SK-N-DZ (cell line): ENCODE measurements at places on chromosomes 2 and 18.

GRCh38 chr2:156592809-156593593 is 156.8 kb downstream of the GPD2 start:
- DNase-seq: no peak

GRCh38 chr2:211371465-211371864 is 815.1 kb downstream of the CPS1 start:
- no peak for DNase-seq

DNA sequence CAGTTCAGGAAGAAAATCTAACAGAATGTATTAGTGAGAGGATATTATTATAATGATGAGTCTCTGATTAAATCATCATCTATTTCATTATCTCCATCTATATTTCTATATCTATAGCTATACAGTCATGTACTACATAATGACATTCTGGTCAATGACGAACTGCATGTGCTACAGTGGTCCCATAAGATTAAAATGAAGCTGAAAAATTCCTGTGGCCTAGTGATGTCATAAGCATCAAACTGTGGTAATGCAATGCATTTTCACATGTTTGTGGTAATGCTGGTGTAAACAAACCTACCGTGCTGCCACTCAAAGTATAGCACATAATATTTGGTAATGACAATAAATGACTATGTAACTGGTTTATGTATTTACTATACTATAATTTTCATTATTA is 1127.9 kb upstream of the CHAC2 start:
- DNase-seq: no peak

- no peak for DNase-seq
Observed at GRCh38 chr18:67845035-67845434, 328.5 kb upstream of the DSEL start.

DNA sequence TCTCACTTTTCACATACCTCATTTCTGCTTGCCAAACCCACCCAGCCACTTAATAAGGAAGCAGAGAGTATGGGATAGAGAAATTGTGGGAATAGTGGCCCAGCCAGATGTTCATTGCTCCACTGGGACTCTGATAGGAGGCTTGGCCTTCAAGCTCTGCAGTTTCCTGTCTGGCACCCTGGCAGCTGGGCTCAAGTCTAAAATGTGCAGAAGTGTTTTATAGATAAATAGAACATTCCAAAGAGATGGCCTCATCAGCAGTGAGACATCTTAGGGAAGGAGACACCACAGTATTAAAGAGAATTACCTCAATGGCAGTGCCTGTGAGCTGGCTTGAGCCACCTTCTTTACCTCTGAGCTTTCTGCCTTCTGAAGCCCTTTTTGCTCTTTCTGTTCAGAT is 24.7 kb downstream of the COPS7B start:
- no peak for DNase-seq

DNA sequence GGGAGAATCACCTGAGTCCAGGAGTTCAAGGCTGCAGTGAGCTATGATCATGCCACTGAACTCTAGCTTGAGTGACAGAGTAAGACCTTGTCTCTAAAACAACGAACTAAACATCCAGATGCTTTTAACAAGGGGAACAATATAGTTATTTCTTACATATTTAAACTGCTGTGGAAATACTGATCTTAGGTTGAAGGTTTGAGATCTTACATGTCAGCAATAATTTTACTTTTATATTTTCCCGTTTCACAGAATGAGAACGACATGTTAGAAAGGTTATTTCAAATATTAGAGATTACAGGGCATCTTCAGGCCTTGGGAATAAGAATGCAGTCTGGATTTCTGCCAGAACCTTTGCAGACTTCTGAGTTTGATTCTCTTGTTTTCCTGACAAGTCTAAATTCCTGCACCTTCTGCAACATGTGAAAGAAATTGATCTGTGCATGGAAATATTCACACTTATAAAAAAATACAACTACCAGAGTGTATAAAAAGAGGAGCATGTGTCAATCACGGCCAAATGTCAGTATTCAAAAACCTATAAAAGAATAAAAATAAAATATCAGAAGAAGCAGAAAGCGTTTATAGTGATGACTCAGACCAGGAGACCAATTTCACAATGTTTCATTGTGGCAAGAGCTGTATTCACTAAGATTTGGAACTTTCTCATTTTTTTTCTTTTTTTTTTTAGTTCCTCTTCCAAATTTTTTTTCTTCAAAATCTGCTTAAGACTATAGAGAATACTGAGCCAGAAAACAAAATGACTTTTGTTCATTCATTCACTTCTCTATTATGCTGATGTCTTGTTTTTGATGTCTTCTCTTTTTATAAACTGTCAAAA is 29.6 kb downstream of the COLEC12 start:
- DNase-seq: no peak

DNA sequence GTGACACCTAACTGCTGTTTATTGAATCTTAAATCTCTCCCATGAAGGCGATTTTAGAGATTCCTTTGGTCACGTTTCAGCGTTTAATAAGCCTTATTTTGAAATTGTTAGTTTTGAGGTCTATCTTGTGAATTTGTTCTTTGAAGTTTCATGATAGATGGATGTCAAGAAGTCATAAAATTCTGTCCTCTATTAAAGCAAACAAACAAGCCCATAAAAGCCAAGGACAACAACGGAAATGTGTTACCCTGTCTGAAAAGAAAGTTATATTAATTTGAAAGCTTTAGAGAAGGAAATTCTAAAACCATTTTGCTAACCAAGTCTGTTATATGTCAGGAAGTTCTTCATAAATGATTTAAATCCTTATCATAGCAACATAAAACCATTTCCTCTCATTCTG is 7.0 kb upstream of the CAVIN2 start:
- no peak for DNase-seq

DNA sequence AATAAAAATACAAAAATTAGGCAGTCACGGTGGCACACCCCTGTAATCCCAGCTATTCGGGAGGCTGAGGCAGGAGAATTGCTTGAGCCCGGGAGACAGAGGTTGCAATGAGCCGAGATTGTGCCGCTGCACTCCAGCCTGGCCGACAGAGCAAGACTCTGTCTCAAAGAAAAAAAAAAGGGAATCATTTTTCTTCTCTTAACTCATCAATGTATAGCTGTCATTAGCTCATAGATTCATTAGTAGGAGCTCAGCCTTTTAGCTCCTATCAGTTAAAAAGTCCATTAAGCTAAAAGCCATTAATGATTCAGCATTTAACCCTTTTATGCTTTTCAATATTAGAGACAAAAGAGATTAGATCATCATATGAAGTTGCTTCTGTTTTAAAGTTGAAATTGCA is 5.8 kb upstream of the NBAS start:
- DNase-seq: no peak

- DNase-seq: no peak
Observed at GRCh38 chr2:134454426-134454825, 200.6 kb downstream of the MGAT5 start.

GRCh38 chr18:47262301-47263149 is 11.1 kb upstream of the SKOR2 start:
- DNase-seq: no peak

DNA sequence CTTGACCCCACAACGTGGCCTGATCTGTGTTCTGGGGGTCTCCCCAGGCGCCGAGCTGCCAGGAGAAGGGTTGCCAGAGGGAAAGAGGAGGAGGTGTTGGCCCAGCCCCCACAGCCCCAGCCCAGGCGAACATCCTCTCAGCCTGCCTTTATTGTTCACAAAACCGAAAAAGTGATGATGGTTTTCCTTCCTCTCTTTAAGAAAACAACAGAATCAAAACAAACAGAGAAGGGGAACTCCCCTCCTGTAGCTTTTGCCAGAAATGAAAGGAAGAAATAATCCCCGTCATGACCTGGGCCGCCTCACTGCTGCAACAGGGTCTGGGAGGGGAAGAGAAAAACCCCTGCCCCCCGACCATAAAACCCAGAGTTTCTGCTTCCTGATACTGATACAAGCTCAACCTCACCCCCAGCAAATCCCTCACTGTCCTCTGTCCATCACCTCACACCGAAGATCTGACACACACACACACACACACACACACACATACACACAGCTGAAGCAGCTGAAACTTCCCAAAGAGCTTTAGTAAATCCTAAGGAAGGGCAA is 52.0 kb downstream of the ZFP36L2 start:
- no peak for DNase-seq

DNA sequence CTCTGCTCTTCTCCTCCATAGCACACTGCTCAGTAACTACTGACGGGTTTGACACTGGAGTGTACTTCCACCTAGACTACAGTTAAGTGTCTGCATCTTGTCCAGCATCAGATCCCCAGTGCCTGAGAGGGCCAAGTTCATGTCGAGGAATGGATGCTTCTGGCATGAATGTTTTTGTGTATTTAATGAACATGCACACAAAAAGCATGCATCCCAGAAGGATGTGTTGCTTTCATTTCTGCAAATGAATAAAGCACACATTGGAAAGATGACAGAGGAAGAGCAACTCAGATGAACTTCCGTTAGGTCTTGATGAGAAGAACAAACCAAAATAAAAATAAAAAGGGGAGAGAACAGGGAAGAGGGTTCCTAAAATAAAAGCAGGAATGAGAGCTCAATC is 27.9 kb downstream of the C2orf49 start:
- DNase-seq: no peak

- DNase-seq: no peak
Observed at GRCh38 chr18:56238576-56238975, 399.8 kb downstream of the TXNL1 start.

DNA sequence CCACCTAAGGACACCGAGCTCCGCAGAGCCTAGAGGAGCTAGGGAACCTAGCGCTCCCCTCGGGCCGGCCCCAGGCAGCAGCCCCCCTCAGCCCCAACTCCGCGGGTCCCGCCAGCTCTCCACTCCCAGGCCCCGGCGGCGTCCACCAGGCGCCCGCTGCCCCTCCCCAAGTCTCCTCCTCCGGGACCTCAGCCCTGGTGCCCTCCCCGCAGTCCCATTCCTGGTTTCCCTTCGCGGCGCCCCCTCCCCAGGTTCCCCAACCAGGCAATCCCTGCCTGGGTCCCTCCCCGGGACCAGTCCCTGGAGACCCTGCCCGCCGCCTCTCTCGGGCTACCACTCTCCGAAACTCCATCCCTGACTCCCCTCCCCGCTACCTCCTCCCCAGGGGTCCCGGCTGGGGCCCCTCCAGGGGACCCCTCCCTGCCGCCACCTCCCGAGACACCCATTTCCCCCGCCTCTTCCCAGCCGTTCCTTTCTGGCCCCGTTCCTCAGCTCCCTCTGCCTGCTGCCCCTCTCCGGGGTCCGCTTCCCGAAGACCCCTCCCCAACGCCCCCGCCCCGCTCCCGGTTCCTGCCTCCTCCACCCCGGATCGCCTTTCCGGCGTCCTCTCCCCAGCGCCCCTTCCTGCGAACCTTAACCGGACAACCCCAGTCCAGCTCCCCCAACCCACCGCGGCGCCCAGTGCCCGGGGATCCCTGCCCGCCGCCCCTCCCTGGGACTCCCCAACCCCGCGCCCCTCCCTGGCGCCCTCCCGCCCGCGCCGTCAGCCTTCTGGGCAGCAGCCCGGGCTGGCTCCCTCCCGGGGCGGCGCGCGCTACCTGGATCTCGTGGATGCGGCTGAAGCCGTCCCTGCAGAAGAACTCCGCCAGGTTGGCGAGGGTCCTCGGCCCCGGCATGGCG is 678 bp downstream of the CYP27C1 start:
- peak; percentile 45 for DNase-seq

DNA sequence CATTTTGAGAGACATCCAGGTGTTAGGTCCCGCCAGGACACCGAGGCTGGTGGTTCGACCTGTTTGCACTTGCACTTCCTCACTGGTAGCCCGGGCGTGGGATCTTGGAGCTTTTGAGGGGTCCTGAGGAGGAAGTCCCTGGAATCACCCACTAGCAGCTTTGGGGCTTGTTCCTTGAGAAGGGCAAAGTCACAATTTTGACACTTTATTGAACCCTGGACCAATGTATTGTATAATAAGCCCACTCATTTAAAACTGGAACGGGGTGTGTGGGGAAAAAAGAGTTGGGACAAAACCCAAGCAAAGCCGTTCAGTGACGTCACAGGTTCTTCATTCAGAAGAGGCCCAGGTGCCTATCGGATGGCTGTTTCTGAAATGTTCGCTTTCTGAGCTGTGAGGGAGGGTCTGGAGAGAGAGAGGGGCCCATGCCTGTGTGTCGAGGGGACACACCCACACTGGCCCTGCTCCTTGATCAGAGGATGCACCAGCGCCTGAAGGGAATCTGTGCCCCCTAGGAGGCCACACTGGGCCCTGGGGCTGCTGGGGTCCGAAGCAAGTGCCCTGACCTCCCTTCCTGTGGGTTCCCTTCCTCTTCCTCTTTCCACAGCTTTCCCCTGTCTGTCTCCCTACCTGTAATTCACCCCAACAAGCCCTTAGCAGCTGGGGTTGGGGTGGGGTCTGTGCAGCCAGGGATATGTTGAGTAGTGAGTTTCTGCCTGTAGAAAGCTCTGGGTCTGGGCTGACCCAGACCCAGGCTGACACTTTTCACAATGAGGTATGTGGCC is 2.6 kb downstream of the LPIN1 start:
- no peak for DNase-seq

GRCh38 chr18:30860741-30861140 is 181.8 kb downstream of the DSC3 start:
- no peak for DNase-seq

DNA sequence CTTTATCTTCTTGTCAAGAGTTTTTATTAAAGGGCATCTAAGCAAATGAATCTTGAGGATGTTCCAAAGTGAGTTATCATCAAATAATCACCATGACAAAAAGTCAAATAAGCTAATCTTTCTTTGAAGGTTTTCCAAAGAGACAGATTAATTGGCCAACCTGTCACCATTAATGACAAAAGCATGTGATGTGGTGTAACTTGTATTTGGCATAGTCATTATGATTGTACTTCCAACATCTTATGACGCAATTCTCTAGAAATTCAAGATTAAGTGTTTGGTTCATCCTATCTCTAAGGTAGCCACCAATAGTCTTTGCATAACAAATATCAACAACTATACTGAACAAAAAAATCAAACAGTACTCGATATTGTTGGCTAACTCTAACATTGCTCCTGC is 28.6 kb downstream of the RBMS1 start:
- DNase-seq: no peak

DNA sequence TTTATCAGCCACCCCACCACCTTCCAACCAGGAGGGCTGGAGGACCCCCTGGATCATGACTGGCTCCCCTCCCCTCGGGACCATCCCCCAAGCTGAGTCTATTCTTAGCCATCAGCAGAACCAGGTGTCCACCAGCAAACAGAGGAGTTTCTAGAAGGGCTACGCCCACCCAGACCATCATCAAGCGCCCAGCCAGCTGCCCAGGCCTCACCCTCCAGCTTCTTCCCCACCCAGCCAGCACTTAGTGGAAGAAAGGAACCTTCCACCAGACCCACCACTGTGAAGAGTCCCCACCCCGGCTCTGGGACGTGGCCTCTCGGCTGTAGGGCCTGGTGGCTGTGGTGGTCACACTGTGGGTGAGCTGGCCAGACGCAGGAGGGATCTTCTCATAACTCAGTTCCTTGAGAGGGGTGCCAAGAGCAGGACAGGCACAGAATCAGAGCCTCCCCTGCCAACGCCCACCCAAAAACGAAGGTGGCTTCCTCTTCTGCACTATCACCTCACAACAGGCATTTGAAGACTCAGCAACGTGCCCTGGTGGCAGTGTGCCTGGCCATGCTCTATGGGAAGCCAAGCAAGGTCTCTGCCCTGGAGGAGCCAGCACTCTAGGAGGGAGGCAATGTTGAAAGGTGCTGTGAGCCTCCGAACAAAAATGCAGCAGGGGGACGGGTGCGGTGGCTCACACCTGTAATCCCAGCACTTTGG is 19.0 kb downstream of the BIN1 start:
- DNase-seq: no peak
